NCI-H748 treated with DMSO at 0.1 percent for 48 hours (cell line): ENCODE measurements at places on chromosomes 11 and 22.

DNA sequence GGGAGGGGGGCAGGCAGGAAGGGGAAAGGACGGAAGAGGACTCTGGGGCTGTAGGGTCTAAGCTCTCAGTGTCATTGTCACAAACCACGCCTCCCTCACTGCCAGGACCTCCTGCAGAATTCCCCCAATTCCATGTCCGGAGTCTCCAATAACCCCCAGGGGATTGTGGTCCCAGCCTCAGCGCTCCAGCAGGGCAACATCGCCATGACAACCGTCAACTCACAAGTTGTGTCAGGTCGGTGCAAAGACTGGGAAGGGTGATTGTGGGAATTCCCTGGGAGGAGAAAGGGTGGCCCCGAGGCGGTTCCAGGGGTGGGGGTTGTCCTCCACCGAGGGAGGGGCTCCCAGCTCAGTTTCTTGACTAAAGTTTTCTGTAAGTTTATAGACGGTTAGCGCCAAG lies 86.0 kb downstream of the FEZ1 start:
- DNase-seq = no peak

DNA sequence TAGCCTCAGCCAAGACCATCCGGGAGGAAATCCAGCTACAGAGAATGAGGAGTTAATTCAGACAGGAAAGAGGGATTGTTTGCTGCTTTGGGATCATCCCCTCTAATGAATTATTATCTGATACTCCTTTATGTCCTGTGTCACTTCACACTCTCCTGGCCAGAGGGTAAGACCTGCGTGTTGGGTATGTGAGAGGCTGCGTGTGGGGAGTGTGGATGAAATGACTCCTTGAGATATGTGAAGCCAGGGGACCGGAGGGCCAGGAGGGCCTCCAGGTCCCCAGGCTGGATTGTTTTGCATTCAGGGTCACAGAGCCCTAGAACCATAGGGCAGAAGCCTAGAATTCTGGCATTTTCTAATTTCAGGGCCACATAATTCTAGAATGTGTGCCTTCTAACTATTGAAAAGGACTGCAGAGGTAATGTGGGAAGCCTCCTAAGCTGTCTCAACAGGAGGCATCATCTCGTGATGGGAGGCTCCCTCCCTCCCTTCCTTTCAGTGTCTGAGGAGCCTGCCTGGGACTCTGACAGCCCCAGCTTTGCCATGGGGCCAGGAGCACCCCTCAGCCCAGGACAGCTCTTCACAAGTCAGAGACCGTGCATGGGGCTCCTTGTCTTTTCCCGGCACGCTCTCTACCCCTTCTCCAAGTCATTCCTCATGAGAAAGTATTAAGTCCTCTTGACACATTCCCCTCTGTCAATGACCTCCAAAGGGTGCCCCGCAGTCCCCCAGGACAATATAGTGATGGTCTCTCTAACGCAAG lies 3.7 kb downstream of the TPBGL start:
- DNase-seq = no peak

- no peak for DNase-seq
Observed at GRCh38 chr22:44218071-44218470, 37.3 kb downstream of the PARVG start.

GRCh38 chr11:103591554-103591953 lies 444.9 kb upstream of the DDI1 start:
- no peak for DNase-seq

DNA sequence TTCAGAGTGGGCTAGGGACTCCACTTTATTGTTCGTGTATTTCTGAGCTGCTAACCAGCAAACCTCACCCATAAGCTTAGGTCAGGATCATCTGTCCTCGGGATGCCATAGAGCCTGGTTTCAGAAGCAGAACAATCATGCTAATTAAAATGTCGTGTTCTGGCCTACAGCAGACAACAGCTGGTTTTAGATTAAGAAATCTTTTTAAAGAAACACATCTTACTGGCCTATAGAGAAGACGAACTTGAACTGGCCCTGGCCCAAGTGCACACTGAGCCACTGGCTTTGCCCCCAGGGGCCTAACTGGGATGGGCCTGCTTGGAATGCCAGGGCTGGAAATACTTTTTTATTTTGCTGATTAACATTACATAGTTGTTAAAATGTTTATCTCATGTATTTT lies 63.2 kb downstream of the ALX4 start:
- DNase-seq = no peak

- no peak for DNase-seq
Observed at GRCh38 chr11:82976786-82977185, 75.2 kb downstream of the DDIAS start.

- DNase-seq = no peak
Observed at GRCh38 chr22:28900379-28900925, 17.1 kb downstream of the ZNRF3 start.

GRCh38 chr11:18457450-18457849 lies 1.8 kb downstream of the LDHAL6A start:
- no peak for DNase-seq

DNA sequence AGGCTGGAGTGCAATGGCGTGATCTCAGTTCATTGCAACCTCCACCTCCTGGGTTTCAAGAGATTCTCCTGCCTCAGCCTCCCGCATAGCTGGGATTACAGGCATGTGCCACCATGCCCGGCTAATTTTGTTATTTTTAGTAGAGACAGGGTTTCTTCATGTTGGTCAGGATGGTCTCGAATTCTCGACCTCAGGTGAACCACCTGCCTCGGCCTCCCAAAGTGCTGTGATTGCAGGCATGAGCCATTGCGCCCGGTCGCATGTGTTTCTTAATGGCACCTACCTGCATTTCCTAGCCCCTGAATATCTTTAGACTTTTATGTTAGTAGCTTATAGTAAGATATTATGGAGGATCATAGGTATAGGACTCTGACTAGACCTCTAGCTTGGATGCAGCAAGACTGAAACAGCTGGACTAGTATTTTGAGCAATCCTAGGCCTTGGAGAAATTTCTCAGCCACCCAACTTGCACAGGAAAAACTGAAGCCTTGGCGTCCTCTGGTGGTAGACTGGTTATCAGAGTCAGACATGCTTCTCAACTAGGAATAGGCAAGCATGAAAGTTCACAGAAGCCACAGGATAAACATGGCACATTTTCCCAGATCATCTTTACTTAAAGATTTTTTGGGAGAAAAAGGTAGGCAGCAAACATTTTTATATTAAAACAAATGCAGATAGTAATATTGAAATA lies 22.7 kb upstream of the C1QTNF4 start:
- DNase-seq = peak; percentile 25

DNA sequence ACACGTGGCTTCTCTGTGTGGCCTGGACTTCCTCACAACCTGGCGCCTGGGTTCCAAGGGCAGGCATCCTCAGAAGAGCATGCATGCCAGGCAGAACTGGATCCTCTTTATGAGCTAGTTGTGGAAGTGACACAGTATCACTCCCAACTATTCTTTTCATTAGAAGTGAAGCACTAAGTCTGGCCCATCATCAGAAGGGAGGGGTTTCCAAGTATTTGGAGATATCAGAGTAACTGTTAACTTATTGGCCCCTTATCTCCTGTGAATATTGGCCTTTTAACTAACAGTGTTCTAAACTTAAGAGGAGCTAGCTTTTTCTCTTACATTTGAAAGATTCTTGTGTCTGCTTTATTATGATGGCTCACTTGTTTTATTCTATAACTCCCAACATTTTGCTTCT lies 35.5 kb downstream of the FDX1 start:
- DNase-seq = no peak

GRCh38 chr11:132068556-132068955 lies 698.1 kb downstream of the NTM start:
- no peak for DNase-seq

DNA sequence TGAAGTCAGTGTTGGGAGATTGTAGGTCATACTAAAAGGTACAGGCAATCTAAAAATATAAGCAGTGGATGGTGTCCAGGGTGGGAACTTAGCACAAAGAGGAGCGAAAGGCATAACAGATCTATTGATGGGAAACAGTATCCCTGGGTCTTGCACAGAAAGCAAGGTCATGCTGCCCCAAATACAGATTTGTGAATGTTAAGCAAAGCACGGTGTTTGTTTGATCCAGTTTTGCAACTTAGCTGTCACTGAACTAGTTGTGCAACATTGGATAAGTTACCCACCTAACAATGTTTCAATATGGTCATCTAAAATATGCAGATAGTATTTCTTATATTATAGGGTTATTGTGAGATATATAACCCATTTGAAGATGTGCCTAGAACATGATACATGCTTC lies 162.9 kb downstream of the BLID start:
- no peak for DNase-seq

- no peak for DNase-seq
Observed at GRCh38 chr22:39907047-39907446, 6.2 kb downstream of the GRAP2 start.

GRCh38 chr11:7534042-7534378 lies 20.2 kb downstream of the PPFIBP2 start:
- no peak for DNase-seq

DNA sequence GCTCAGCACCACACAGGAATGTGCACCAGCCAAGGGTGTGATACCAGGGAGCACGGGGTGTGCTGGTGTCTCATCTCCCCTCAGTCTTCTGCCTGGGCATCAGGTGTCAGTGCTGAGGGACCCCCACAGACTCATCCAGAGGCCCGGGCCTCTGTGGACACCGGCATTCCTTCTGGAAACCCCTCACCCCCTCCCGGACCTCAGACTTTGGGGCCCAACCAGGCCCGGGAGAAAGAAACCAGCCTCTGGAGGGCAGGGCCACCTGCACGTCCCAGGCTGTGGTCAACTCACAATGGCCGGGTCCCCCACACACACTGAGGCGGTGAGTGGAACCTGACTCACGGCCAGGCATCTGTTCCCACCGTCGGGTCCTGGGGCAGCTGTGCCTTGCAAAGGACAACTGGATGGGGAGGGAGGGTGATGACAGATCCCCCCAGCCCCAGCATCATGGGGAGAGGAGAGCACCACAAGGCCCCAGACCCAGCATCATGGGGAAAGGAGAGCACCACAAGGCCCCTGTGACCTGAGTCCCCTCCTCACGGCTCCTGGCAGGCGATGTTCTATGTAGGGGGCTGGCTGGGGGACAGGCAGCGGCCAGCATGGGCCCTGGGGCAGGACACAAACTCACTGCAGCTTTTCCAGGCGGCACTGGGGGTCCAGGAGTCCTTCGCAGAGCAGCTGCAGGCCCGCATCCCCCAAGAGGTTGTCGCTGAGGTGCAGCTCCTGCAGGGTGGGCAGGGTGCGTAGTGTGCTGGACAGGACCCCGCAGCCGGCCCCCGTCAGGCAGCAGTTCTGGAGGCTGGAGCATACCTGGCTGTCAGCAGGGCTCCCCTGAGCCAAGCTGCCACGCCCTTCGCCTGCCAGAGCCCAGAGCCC lies 7.6 kb downstream of the RNH1 start:
- DNase-seq = no peak

- no peak for DNase-seq
Observed at GRCh38 chr11:120882175-120882574, 141.7 kb upstream of the TBCEL start.

DNA sequence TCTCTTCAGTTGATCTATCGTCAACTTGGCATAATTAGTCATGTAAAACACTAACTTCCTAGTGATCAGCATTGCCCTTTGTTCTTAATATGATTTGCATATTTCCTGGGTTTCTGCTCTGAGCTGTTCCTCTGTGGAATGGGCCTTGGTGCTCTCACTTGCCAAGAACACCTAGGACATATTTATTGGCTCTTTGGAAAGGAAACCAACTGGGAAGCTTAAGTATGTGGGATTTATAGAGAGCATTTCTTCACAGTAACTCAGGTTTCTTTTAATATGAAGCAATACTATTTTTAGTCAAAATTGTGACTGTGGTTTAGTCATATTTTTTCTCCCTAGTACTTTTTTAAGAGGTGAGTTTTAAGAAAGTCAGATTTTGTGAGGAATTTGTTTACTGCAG lies 28.8 kb downstream of the FAT3 start:
- DNase-seq = no peak

- DNase-seq = no peak
Observed at GRCh38 chr22:48444320-48445112, 1383.2 kb downstream of the BRD1 start.

DNA sequence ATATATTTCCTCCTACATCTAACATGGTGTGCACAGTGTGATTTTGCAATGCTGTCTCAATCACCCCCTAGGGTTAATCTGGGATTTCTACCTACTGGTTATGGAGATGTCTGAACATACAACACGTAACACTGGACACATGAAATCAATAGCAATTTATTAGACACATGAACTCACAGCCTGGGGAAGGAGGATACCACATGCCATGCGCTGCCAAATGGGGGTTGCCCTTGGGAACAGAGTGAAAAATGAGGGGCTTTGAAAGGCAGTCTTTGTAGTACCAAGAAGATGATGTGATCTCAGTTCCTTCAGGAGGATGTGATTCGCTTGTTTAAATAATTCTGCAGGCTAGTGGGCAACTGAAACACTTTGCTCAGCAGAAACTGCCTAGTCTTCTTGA lies 253.6 kb upstream of the LRRC4C start:
- DNase-seq = no peak

DNA sequence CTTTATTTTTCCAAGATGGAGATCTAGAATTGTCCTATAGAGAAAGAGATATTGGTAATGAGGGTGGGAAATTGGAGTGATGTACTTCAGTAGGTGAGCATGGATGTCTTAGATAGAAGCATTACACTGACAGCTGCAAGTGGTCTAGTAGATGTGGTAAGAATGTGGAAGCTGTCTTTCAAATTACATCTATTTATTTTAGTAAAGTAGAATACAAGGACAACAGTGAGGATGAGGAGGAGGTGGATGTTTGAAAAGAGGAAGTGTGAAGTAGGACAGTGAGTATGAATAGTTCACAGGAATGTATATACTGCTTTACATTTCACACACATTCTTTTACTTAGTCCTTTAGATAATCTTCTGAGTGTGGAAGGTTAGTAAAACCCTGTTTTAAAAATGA lies 64.2 kb downstream of the HIPK3 start:
- DNase-seq = no peak

GRCh38 chr11:134576721-134577171 lies 164.7 kb upstream of the B3GAT1 start:
- no peak for DNase-seq

- DNase-seq = no peak
Observed at GRCh38 chr11:8533332-8533731, 60.7 kb downstream of the STK33 start.

- DNase-seq = no peak
Observed at GRCh38 chr11:64810891-64811272, 531 bp upstream of the MEN1 start.
